Inflammatory macrophage (primary cell): ENCODE measurements at places on chromosomes 1 and 21.

DNA sequence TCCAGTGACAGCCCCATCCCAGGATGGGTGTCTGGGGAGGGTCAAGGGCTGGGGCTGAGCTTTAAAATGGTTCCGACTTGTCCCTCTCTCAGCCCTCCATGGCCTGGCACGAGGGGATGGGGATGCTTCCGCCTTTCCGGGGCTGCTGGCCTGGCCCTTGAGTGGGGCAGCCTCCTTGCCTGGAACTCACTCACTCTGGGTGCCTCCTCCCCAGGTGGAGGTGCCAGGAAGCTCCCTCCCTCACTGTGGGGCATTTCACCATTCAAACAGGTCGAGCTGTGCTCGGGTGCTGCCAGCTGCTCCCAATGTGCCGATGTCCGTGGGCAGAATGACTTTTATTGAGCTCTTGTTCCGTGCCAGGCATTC is 24.2 kb downstream of the PCSK9 start:
- DNase-seq = no peak

DNA sequence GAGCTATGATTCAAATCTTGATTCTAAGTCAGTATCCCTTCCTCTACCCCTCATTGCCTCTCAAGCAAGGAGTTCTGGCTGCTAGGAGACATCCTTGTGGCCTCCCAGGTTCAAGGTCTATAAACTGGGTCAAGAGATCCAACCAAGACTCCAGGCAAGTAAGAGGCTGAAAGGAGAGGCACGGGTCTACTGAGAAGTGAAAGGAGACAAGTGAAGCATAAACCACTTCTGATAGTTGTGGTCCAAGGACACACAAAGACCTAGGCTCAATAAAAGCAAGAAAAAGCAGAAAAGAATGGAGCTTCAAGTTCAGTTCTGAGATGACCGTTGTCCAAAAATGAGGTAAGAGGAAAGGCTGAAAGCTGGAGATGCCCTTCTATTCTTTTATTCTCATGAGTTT is 17.8 kb upstream of the PPP2R5A start:
- DNase-seq = no peak

DNA sequence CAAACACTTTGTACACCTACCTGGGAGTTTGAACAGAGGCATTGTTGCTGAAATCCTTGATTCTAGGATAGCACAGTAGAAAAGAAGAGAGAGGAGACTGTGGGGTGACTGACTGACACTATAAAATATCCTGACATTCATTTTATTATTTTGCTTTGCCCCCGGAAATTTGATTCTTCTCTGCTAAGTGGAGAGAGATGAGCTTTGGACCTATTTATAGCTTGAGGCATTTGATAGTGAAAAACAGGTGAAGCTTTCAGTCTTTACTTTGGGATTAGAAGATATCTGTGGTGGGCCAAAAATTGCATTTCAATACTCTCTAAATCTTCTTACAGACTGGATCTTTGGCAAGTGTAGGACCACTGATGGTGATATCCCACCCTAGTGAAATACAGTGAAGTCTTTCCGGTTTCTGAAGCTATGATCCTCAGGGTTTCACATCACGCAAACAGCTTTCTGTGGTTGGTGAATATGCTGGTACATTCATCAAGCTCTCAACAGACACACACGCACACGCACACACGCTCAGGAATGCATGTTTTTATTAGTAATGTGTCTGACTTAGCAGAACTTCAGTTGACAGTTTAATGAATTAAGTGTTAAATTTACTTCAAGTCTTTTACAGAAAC is at the start of gene AMPD1:
Gene AMPD1 (minus strand): TSS at position 117 of the 629 bp plus-strand sequence. CDS start 75 bp downstream, at position 42.
- DNase-seq = no peak

GRCh38 chr1:178072326-178072725 is 21.6 kb upstream of the RASAL2 start:
- peak; percentile 43 for DNase-seq

- DNase-seq = no peak
Observed at GRCh38 chr1:159509440-159510228, 26.2 kb downstream of the OR10J5 start.

DNA sequence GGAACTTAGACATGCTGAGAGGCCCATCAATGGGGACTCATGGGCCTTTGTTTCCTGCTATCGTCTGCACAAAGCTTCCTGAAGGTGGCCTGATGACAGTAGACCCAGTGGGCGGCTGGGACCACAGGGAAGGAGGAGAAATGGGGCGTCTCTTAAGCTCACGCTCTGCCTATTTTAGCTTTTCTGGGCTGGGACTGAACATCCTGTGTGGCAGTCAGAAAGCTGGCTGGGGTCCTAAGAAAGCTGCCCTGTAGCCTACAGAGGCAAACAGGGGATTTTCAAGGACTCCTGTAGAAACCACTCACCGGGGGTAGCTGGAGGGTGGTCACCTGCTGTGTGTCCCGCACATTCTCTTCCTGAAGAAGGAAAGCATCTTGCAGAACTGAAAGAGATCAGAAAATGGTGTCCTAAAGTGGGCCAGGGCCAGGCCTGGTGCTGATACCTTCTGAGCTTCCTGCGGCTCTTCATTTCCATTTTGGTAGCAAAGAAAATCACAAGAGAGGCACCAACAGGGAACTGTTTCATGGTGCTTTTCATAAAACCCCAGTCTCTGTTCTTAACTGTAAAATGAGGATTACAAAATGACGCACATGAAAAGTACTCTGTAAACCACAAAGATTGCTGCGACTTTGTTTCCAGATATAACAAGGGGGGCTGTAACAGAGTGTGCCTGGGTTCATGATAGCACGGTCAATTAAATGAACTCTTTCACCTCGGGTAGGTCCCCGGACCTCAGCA is 8.6 kb downstream of the ZNF496 start:
- DNase-seq = peak; percentile 50

- DNase-seq = no peak
Observed at GRCh38 chr1:152928671-152929070, 18.3 kb upstream of the SPRR5 start.

- DNase-seq = no peak
Observed at GRCh38 chr1:230185076-230186001, 118.3 kb downstream of the GALNT2 start.

DNA sequence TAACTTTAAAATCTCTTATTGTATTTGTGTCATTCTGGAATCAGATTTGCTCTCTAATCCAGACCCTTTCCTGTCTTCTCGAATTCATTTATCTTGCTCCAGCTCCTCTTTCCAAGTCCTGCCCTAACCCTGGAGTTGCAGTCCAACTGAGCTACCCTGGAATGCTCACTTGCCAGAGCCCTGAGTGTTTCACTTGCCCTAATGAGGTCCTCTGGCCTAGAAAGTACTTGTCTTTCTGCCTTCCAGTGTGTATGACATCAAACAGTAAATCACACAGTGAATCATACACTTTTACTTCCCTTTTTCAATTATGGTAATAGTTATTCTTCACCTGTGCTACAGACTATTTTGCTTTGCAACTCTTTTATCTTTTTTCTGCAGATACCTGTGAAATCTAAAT is 96.9 kb downstream of the NEK7 start:
- peak; percentile 22 for DNase-seq

DNA sequence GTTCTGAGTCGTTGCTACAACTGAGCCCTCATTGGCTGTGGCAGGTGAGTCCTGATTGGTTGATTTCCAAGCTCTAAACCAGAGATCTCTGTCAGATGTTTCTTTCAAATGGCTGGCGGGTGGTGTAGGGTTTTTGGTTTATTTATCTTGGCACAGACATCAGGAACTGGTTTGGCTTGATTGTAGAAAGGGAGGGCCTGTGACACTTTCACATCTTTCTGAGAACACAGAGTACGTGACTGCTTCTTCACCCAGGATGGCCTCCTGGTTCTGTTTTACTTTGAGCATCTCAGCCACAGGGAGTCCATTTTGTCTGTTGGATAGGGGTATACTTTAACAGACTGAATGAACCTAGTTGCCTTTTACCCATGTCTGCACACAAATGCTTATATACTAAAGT is 89.4 kb upstream of the GPR52 start:
- no peak for DNase-seq

DNA sequence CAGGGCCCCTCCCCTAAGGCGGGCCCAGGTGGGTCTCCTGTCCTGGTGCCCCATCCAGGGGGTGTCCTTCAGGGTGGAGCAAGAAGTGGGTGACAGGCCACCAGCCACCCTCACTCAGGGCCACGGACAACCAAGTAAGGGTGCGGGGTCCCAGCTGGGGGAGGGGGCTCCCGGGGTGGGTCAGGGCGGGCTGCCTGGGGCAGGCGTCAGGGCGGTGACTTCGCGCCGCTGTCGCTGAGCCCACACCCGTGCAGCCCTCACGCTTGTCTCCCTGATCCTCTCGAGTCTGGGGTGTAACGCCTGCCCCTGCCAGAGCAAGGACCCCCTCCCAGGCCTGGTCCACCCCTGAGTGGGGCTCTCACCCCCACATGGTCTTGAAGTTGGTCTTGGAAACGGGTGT is 22.2 kb downstream of the ARHGEF16 start:
- DNase-seq = no peak

- DNase-seq = no peak
Observed at GRCh38 chr1:156676820-156677615, at the start of gene NES. Gene NES, minus strand, starts transcription at chr1:156677407. Its CDS starts 143 bp downstream, at chr1:156677264.

DNA sequence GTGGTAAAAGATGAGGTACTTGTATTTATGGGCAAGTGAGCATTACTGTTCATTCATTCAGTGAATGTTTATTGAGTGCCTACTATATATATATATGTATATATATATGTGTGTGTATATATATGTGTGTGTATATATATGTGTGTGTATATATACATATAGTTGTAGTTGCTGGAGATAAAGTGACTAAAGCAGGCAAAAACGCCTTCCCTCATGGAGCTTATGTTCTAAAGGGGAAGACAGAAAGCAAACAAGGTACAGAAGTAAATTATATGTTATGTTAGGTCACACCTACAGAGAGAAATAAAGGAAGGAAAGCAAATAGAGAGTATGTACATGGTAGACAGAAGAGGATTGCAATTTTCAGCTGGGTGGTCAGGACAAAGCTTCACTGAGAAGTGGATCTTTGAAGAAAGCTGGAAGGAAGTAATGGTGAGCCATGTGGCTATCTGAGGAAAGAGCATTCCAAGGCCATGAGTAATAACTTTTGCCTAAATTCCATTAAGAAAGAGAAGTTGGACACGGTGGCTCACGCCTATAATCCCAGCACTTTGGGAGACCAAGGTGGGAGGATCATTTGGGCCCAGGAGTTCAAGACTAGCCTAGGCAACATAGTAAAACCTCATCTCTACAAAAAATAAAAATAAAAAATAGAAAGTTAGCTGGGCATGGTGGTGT is 33.5 kb upstream of the KLF17 start:
- DNase-seq = no peak

- no peak for DNase-seq
Observed at GRCh38 chr1:224427346-224427745, 7.3 kb downstream of the WDR26 start.

DNA sequence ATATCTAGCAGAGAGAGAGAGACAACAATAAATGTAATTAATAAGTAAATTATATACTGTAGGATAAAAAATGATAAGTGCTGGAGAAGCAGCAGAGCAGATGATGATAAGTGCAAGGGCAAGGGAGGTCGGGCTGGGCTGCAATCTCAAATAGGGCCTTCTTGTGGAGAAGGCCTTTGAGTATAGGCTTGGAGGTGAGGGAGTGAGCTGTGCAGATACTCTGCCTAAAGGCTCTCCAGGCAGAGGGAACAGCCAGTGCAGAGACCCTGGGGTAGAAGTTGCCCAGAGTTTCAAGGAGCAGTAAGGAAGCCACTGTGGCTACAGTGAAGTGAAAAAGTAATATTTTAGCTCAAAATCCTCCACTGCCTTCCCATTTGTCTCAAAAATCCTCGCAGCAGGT is 59.2 kb upstream of the HTR1D start:
- no peak for DNase-seq

GRCh38 chr1:7669559-7670311 is 101.4 kb upstream of the VAMP3 start:
- DNase-seq = peak; percentile 33

- no peak for DNase-seq
Observed at GRCh38 chr1:193730017-193730416, 543.6 kb upstream of the B3GALT2 start.

DNA sequence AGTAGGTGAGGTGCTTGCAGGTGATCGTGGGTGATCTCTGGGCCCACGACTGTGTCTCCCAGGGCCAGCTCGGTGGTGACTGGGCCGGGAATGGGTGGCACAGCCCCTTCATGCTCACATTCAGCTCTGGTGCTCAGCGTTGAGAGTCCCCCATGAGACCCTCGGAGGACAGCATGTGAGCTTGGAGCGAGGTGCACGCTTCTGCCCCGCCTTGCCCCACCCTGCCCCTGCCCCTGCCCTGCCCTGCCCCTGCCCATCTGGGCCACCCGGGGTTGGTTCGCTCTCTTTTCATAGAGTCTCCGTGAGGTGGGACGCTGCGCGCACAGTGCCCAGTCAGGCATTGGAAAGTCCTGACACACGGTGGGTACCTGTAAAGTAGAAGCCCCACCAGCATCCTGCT is 75.3 kb upstream of the ACTL8 start:
- DNase-seq = no peak

DNA sequence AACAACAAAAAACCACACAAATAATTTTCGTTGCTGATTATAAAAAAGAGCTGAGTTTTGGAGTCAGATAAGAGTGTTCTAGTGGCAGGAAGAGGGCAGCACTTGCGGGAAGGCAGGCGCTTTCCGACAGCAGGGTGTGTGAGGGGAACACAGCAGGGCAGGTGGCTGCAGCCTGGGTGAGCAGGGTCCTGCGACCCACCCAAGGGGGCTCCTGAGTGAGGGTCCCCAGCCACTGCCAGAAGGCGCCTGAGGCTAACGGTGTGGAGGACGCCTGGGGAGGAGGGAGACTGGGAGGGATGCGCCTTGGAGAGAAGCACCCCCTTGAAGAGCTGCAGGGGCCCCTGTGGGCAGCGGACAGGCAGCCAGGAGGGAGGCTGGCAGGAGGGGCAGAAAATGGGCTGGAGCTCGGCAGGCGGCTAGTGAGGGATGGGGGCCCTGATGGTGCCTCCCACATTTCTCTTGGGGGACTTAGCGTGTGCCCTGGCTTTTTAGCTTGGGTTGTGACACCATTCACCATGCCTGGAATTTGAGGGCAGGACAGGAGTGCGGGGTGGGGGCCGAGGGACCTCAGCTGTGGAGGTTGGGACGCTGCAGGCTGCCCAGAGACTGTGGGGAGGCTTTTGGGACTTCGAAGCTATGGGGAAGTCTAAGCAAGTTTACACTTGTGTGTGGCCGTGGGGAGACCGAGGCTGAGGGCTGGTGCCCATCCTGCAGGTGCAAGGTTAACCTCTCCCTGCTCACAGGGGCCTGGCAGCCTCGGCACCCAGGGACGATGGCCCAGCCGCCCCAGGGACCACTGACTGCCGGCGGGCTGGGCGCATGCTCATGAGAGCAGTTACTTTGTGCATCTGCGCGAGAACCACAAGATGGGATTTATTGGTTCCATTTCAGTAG is 111.4 kb downstream of the SIK1 start:
- no peak for DNase-seq
